ENCODE measurements at places on chromosomes 6 and 20.

DNA sequence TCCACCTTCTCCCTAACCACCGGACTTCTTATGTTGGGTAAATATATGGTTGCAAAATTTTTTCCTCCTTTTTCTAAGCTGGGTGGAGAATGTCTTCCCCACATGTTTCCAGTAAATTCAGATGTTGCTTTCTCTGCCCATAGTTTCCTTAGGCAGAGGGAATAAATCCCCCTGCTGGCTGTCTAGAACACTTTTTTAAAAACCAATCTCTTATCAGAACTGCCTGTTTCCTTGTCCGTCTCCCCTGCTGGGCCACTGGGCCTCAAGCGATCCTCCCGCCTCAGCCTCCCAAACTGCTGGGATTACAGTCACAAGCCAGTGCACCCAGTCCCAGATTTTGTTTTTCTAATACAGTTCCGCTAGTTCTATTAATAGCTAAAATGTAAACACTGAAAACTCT lies 9.9 kb upstream of the WFDC2 start:
- no peak for DNase-seq

- DNase-seq = no peak
Observed at GRCh38 chr6:31907158-31907813, 5.4 kb upstream of the ZBTB12 start.

- no peak for DNase-seq
Observed at GRCh38 chr20:37414224-37415035, 68.5 kb downstream of the SRC start.

DNA sequence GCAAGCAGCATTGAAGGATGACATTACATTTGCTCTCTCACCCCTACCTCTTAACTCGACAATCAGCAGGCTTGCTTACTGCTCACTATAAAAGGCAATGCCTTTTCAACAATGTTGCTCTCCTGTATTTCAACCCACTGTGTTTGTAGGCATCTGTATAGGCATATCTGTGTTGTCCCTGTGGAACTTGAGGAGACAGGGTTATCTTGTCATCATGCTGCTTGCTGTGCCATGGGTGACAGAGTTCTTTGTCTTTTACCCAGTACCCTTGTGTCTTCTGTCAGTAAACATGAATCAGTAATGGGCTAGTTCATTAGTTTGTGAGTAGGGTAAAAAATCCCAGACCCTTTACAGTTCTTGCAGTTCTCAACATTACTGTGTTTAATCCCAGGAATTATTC lies 25.2 kb downstream of the PHF3 start:
- DNase-seq = no peak

DNA sequence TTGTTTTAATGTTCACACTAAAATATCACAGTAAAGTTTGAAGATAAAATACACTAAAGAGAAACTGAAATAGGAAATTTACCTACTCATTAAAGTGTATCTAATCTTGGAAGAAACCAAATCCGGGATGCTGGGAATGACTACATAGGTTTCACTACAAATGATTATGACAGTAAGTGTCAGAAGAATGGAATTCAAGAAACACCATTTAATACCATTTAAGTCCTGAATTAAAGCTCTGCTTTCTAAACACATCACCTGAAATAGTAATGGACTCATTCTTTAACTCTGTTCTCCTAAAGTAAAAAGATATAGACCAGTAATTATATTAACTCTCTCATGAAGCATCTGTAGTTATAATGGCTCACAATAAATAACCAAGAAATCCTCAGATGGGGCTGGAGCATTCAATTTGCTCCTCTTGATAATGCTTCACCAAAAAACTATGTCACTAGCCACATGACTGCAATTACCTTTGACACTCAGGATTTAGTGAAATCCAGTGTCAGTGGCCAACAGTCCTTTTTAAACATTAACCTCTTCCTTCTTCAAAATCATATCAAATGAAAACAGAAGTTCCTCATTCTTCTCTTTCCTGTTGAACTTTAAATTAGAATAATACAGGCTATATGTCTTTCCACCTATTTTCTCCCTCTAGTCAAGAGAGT lies 41.4 kb downstream of the MAP7 start:
- DNase-seq = no peak

DNA sequence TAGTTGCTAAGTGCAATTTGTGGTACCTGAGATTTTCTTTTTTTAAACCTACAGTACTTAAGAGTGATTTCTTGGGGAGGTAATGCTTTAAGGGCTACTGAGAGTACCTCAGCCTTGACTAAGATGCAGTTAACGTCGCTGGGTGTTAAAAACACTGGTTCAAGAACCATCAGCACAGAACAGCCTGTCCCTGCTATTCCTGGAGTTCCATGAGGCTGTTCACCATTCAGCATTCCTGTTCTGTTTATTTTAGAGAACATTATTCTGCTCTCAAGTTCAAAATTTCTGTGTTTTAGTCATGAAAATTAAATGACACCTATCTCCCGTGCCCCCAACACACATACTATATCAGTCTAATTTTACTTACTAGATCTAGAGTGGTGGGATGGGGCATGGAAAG lies 1.7 kb upstream of the PRELID3B start:
- no peak for DNase-seq

DNA sequence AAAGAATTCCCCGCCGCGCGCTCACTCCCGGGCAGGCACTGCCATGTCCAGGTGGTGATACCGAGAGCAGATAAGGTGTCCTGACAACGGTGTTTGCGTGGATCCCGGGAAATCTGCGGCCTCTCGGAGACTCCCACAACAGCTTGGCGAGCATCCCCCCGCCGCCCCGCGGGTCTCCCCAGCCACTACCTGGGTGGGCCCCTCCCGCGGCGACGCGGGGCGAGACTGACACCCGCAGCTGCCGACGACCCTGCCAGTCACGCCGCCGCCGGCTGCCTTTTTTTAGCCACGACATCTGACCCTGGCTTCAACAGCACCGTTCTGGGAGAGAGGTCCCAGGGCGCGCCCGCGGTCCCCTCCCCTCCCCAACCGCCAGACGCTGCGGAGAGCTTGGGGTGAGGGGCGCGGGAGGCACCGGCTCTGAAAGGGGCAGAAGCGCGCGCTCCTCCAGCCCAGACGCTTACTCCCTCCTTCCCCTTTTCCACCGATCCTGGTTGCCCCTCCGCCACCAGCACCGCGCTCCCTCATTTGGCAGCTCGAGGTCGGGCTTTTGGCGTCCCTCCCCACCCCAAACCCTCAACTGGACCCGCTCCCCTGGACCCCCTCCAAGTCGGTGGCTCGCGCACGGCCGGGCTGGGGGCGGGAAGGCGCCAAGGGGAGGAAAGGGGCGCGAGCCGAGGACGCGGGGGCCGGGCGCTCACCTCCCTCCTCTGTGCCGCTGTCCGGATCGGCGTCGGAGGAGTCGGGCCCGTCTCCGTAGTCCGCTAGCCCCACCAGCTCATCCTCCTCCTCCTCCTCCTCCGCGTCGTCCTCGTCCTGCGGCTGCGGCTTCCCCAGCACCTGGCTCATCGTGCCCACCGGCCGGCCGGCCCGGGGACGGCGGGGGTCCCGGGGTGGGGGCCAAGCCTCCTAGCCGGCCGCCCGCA lies 665 bp downstream of the RRAGD start:
- DNase-seq = no peak

GRCh38 chr20:15794409-15794808 lies 778.8 kb downstream of the KIF16B start:
- DNase-seq = no peak

DNA sequence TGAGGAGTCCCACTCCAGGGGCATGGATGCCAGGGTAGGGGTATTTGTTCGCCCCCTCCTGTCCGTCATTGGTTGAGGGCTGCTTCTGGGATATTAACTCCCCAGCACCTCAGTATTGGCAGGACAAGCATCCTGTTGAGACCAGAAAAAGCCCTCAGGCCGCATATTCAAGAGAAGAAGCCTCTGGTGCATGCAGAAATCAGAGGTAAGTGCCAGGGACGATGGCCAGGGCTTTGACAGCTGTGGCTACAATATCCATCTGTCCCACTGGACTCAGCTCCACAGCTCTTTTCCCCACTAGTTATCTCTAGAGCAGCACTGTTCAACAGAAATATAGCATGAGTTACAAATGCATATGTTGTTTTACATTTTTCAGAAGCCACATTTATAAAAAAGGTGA lies 651.3 kb downstream of the KIF16B start:
- no peak for DNase-seq

DNA sequence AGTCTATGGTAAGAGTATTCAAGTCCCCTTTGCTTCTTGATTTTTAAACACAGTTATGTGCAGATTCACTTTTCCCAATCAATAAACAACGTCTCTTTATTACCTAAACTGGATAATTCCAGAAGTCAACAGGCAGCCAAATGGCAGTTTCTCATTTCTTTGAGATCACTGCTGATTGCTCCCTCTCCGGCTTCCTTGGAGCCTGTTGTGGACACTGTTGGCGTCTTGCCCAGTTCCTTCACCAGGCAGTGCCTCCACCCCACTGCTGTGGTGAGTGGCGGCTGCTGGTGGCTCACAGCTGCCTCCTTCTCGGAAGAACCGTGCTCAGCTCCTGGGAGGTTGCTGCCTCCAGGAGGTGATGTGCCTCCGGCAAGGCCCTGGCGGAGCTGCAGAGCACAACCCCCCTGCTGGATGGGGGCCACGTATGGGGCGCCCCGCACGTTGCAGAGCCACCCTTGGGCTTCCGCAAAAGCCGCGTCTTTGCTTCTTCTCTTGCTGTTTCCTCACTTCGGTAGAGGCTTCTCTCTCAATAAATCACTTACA lies 105.1 kb upstream of the CNKSR3 start:
- DNase-seq = no peak

GRCh38 chr6:74115674-74116073 lies 419.7 kb downstream of the CD109 start:
- DNase-seq = no peak

DNA sequence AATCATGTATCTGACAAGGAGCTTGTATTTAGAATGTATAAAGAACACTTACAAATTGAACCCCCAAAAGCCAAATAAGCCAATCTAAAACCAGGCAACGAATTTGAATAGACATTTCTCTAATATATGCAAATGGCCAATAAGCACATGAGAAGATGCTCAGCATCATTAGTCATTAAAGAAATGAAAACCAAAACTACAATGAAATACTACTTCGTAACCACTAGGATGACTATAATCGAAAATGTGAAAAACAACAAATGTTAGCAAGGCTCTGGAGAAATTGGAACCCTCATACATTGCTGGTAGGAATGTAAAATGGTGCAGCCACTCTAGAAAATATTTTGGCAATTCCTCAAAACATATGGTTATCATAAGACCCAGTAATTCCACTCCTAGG lies 105.8 kb upstream of the TOP1 start:
- DNase-seq = no peak

- DNase-seq = no peak
Observed at GRCh38 chr6:105780146-105780860, 305.8 kb upstream of the PRDM1 start.

DNA sequence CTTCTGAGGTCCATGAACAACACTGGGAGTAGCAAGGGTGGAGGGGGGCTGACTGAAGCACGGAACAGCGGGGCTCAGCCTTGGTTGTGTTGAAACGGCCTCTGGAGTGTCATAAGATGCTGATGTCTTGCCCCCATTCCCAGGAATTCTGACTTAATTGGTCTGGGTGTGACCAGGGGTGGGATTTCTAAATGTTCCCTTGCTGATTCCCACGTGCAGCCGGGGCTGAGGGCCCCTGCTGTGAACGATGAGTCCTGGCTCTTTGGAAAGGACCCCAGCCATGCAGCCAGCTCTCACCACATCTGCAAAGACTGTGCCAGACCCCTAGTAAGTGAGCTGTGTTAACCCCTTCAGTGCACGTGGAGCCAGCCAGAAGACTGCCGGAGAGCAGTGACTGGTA lies 28.6 kb upstream of the FAM50B start:
- DNase-seq = no peak

DNA sequence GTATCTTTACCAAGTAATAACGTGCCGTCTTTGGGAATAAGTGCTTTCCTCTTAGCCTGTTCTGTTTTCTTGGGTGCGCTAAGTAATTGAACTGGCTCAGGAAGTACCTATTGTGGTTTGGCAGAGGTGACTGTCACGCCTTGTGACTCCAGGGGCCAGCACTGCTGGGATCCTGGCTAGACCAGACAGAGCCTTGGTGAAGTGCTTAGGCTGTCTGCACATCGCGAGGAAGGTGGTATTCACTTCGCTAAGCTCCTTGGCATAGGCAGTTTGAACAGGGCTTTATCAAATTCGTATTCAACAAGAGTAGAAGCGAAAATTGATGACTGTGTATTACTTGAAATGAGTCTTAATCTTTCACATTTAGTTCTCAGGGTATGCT lies 17.6 kb downstream of the PRDM1 start:
- no peak for DNase-seq

Data from left kidney (tissue), 8 donors.